ENCODE measurements at places on chromosomes 6 and 20.

- DNase-seq, result no peak
Observed at GRCh38 chr6:144661116-144661806, 376.1 kb downstream of the UTRN start.

- DNase-seq, result no peak
Observed at GRCh38 chr20:55755411-55755810, 249.9 kb downstream of the CBLN4 start.

DNA sequence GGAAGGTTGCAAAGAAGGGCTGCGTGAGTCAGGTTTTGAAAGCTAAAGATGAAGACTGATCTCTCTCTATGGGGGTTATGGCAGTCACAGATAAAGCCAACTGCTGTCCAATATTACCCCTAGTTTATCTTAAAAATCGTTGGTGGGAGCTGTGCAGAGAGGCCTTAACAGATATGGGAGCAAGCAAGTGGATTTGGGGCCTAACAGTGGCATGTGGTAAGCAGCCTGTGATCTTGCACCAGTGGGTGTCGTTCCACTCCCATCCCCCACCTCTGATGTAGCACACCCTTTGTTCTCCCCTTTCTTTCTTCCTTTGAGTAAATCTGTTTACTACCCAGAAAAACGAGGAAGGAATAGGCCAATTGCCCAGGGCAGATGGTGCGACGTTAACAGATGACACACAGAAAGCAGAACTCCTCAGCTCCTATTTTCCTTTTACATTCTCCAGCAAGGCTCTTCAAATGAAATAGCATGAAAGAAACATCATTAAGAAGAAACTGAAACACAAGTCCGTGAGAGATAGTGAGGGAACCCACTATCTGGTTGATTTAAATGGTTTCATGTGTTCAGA lies 274.1 kb upstream of the CITED2 start:
- no peak for DNase-seq

- no peak for DNase-seq
Observed at GRCh38 chr6:28002161-28002560, 45.1 kb downstream of the OR2B6 start.

- DNase-seq, result no peak
Observed at GRCh38 chr6:40371621-40372020, 215.5 kb downstream of the LRFN2 start.

DNA sequence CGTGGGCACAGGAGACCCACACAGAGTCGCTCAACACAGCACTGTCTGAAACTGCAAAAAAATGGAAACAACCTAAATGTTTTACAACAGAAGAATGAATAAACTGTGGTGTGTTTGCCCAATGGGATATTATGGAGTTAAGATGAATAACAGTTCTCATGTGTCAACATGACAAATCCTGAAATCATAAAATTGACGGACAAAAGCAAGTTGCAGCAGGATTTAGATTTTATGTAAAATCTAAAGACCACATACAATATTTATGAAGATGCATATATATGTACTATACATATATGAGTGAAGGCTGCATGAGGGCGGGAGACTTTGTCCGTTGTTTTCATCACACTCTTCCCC lies 79.7 kb downstream of the GRM4 start:
- no peak for DNase-seq

- no peak for DNase-seq
Observed at GRCh38 chr20:44540834-44541233, 19.0 kb upstream of the SERINC3 start.

DNA sequence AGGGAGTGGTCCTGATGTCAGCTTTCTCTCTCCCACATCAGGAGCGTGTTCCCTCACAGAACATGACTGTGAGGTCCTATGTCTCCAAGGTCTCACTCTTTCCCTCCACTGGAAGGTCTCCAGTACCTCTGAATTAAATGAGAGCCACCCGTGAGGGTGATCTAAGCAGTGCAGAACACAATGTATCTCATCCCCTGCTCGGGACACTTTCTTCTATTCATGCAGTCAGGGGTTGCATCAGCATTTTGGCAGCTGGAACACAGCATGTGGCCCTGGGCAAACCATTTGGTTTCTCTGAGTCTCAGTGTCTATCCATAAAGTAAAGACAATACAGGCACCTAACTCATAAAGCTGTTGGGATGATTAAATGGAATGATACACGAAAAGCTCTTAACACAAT lies 34.2 kb downstream of the MAFB start:
- DNase-seq, result peak; percentile 44

- DNase-seq, result no peak
Observed at GRCh38 chr20:17109307-17109706, 117.5 kb upstream of the PCSK2 start.

DNA sequence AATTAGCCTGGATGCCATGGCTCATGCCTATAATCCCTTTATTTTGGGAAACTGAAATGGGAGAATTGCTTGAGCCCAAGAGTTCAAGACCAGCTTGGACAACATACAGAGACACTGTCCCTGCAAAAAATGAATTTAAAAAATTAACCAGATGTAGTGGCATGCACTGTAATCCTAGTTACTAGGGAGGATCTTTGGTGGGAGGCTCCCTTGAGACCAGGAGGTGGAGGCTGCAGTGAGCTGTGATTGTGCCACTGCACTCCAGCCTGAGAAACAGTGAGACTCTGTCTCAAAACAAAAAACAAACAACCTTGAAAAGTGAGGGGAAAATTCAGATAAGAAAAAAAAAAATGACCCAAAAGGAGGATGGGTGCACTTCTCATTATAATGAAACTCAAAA lies 23.4 kb downstream of the CAP2 start:
- no peak for DNase-seq

DNA sequence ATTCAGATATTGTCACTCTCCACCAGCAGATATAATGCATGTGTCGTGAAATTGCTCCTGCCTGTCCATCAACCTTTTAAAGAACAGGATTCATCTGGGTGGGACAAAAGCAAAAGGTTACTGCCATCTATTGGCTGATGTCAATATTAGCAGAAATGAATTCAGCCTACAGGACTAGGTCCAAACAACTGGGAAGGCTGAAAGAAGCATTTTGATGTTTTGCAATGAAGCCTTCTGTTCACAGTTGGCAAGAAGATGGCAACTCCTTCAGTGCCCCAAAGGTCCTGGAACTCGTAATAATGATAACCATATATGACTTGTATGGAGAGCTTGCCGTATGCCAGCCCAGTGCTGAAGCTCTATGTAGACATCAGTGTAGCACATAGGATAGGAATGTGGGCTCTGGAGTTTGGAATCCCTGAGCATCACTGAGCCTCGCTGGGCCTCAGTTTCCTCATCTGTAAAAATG lies 7.5 kb downstream of the BCAS1 start:
- no peak for DNase-seq

DNA sequence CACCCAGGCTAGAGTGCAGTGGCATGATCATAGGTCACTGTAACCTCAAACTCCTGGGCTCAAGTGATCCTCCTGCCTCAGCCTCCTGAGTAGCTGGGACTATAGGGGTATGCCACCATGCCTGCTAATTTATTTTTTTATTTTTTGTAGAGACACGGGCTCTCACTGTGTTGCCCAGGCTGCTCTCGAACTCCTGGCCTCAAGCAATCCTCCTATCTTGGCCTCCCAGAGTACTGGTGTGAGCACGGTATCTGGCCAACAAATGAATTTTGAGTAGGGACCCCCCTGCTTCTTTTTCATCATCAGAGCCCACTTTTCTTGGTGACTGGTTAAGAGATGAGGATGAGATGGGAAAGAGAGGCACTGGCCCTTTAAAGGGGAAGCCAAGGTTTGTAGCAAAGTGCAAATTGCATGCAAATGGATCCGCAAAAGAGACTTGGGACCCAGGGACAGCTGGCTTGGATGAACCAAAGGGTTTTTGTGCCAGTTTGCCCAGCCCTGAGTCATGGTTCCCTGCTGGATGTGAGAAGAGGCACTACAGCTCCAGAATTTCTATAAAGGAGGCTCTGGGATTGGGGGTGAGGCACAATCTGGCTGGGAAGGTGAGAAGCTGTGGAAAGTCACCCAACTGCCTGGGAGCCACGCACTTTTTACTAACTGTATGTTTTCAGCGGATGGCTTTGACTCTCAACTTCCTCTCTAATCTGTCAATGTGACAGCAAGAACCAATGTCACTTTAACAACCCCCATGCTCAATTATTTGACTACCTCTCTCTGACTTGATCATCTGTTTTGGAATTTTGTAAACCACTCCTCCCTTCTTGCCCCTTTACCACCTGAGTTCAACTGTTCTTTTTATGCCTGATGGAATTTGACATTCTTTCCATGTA lies 58.7 kb upstream of the RNF24 start:
- DNase-seq, result no peak

- no peak for DNase-seq
Observed at GRCh38 chr6:127030111-127030510, 88.4 kb upstream of the RSPO3 start.

- no peak for DNase-seq
Observed at GRCh38 chr6:24227556-24227955, 101.5 kb downstream of the NRSN1 start.

GRCh38 chr6:7041511-7042026 lies 66.2 kb upstream of the RREB1 start:
- DNase-seq, result no peak

DNA sequence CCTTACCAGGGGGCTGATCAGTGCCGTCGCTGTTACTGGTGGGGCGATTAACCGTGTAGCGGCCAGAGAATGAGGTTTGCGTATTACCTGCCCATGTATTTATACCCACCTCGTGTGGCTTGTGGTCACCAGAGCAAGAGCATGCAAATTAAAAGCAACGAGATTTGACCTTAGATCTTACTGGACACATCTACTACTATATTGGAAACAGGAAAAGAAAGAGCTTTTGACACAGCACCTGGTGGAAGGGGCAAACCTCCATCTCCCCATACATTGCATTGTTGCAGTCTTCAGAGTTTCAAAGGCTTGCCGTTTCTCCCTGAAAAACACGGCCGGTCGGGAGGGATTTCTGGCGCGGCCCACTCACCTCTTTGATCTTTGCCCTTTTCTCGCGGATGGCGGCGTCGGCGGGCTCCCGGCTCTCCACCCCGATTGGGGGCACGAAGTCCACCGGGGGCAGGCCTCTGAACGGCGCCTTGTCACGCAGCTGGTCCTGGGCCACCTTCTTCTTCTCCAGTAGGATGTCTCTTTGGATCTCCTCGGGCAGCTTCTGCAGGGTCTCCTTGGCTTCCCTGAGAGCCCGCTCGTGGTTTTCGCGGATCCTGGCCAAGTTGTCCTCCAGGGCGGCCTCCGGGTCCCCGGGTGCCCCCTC lies 1.3 kb downstream of the MAN1A1 start:
- no peak for DNase-seq

DNA sequence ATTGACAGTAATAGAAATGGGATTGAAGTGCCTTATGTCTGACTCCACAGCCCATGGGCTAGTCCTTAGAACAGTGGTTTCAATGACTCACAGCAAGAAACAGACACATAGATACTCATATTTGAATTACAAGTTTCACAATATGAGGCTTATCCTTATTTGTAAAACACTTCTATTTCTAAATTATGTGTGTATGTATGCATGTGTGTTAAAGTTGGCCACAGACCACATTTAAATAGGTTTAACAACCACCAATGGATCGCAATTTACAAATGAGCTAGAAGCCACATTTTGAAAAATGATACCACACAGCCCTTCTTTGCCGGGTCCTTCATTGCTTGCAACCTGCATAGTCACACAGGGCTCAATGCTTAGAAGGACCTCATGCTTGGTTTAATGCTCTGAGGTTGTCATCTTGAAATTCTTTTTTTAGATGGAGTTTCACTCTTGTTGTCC lies 157.8 kb upstream of the PREP start:
- no peak for DNase-seq

All from smooth muscle cell of the brain vasculature (primary cell).